ENCODE measurements at places on chromosomes 3 and 15.

GRCh38 chr3:112247350-112247749, 46.7 kb downstream of the SLC9C1 start:
- no peak for DNase-seq

DNA sequence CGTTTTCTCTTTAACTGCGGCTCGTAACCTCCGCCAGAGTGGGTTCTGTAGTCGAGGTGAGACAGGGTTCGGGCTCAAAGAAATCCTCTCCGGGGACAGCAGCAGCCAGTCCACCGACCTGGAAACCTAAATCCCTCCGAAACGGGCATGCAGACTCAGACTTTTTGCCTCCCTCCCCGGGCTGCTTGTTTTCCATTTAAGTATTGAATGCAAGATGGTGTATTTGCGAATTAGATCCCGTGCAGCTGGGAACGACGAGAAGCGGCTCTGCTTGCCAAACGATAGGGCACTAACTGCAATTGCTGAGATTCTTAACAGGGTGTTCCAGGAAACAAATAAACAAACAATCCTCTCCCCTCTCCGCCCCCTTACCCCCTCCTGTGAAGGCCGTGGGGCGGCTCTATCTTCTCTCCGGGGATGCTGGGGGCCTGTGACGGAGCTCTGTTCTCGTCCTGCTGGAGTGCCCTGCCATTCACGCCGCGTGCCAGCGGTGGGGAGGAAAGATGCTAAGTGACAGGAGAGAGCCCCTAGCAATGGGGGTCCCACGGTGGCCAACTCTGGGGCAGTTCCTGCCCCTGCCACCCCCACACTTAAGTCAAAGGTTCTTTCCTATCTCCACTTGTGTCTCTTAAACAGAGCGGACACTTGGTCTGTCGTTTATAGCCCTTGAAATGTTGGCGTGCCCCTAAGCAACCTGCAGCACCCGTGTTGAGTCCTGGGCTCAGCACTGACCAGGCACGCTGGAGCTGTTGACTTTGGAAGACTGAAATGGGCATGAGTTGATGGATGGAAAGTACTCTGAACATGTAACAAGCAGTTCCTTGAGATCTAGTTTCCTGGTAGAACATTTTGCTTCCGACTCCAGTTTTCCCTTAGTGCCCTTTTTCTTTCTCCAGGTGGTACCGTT, 1.3 kb upstream of the ETV5 start:
- no peak for DNase-seq

DNA sequence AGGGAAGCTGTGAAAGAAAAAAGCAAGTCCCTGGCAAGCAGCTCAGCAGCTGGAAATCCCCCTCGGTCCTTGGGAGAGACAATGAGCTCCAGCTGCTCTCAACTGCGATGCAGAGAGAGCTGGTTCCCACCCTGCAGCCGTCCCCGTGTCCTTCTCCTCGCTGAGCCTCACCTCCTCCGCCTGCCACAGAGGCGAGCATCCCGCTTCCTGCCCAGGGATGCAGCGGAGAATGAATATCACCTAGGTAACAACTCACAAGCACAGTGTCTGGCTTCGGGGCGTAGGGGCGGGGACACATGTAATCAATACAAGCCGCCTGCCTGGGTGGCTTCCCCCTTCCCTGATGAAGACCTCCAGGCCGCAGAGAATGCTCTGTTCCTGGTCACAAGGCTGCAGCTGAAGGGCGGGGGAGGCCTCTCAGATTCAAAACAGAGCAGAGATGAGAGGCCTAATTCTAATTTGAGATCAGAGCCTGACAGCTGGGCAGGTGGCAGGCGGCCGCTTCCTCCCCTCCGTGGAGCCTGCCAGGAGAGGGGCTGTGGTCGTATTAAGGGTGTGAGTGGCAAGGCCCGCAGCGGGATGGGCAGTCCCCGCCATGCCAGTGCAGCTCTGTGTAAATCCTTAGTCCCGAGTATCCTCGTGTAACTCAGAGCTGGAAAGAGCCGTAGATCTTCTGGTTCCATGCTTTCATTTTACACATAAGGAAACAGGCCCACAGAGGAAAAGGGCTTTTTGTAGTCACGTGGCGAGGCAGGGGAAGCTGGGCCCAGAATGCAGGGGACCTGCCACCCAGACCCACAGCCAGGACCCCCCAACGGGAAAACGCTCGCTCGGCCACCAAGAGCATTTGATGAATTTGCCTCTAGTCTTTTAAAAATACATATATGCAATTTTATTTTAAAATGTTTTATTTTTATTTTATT, 24.3 kb downstream of the ZDHHC19 start:
- no peak for DNase-seq

DNA sequence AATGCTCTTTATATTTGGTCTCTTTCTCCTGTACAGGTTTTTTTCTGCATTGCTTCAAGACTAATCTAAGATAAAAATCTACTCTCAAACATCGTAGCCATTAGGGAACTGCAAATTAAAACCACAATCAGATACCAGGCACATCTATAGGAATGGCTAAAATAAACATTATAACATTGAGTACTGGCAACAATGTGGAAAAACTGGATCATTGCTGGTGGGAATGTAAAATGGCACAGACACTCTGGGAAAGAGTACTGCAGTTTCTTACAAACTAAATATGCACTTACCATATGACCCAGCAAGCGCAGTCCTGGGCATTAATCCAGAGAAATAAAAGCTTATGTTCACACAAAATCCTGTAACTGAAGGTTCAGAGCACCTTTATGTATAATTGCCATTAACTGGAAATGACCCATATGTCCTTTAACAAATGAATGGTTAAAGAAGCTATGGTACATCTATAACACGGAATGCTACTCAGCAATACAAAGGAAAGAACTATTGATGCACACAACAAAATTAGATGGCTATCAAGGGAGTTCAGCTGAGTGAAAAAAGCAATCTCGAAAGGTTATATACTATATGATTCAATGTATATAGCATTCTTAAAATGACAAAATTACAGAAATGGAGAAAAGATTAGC, 6.3 kb downstream of the ABCC5 start:
- no peak for DNase-seq

GRCh38 chr15:96121086-96121920, 209.2 kb upstream of the NR2F2 start:
- DNase-seq: no peak

GRCh38 chr15:68347392-68347791, 69.8 kb downstream of the FEM1B start:
- DNase-seq: no peak

- DNase-seq: no peak
These were observed 33.5 kb upstream of the PDZRN3 start for GRCh38 chr3:73658227-73658626.

GRCh38 chr3:171262431-171262830, 197.8 kb downstream of the TNIK start:
- no peak for DNase-seq

DNA sequence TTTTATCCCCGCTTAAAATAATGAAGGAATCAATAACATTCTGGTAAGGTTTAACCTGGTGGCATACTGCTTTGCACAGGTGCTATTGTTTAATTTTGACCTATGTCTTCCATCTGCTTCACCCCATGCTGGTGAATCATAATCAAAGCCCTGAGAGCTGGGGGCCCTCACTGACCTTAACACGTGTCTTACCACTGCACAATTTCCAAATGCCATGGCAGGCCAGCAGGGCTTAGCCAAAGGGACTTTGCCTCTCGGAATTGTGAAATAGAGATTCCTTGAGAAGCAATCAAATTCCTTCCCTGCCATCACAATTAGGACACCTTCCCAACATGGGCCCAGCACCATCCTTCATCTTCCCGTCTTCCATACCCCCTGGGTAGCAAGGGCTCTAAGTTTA, 242.6 kb upstream of the THBS1 start:
- no peak for DNase-seq

GRCh38 chr3:46337911-46338310, 16.0 kb upstream of the CCR2 start:
- DNase-seq: no peak

- DNase-seq: no peak
These were observed 3.0 kb downstream of the ZSCAN2 start for GRCh38 chr15:84603630-84604379.

GRCh38 chr15:101489237-101489598, 289 bp downstream of the PCSK6 start:
- DNase-seq: no peak

DNA sequence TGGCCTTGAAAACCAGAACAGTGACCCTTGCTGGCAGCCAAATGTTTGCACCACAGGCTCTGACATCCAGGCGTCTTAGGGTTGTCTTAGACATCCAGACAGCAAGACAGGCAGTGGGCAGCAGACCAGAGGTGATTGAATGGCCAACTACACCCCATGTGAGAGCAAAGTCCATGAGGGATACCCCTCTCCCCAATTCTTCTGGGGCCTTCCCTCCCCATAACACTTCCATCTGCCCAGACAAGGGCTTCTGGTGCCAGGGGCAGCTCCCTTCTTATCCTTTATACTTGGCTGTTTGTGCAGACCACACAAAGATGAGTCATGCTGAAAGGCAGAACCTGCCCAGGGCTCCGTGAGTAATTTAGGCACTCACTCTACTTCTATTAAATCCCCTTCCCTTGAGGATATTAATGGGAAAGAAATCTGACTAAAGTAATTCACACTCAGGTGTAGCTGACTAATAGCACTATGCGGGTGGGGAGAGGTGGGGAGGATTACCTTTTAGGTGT, 257.9 kb downstream of the UACA start:
- DNase-seq: no peak

DNA sequence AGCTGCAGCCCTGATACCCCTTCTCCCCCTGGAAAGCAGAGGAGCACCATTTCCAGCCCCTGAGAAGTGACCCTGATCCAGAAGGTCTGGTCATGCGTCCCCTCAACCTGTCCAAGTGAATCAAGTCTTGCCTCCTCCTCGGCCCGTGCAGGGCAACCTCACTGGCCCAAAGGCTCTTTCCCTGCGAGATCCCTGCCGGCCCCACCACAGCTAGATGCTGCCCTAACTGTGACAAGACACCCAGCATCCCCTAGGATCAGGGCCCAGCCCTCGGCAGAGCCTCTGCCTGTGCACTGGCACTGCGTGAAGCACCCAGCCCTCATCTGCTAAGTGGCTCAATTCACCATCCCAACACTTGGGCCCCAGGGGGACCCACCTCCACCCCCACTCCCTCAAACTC, 155.1 kb downstream of the NUP210 start:
- DNase-seq: no peak

DNA sequence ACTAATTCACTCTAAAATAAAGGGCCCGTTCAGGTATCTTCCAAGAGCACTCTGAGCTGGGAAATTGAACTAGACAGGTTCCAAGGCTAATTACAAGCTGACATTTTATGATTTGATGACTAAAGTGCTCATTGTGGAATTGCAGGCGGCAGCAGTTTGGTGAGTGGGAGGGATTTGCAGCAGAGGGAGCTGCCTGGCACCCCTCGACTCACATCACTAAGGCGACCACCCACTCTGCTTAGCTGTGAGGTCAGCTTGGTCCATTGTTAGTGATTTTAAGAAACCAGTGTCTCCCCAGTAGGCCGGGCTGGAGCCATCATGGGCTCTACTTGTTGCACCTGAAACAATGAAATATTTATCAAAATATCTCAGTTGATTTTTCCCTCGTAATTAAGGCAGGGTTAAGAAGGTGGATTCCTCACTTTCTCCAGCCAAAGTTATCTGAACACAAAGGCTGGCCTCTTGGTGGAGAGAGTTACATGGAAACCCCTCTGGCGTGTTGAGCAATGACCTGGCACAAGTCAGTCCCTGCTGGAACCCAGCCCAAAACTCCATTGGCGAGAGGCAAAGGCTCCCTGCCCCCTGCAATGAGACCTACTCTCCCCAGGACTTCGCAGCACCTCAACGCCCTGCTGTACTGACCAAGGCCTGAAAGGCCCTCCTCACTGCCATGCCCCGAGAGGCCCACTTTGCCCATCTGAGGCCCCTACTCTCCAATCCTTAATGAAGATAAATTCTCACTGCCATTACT, 65.0 kb upstream of the ATP2B2 start:
- no peak for DNase-seq

DNA sequence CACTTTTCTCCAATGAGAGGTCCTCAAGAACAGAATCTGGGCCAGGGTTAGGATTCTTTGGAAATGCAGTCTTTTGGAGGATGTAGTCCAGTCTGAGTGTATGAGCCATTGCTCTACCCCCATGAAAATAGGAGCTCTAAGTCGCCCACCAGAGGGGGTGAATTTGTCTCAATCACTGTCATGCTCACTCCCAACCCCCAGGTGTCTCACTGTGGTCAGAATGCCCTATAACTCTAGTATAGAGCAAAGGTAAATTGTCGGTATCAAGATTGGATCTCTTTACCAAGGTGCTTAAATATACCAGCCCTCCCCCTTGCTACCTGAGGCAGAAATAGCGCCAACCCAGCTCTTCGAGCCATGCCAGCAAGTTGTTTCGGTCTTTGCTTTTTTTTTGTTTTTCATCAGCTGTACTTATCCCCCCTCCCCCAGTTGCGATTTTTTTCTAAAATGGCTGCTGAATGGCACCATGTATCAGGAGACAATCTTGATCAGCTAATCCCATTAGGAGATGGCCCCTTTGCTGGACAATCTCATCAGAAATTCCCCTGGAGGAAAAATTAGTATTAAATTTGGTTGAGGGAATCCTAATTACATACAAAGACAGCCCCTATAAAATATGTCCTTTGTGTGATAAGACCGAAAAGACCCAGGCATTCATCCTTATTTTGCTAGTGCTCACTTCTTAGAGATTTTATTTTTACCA, 130.7 kb downstream of the EBLN2 start:
- no peak for DNase-seq

- DNase-seq: no peak
These were observed 56.3 kb upstream of the EPHB3 start for GRCh38 chr3:184505076-184505878.

DNA sequence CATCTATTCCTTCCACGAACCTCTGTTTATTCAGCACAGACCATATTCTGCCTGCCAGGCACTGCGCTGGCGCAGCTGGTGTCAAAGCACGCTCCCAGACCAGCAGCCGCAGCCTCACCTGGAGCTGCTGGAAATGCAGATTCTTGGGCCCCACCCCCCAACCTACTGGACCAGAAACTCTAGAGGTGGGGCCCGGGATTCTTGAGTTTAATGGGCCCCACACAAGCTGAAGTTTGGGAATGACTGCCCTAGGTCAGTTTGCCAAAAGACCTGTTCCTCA, 7.0 kb downstream of the CHST13 start:
- no peak for DNase-seq

DNA sequence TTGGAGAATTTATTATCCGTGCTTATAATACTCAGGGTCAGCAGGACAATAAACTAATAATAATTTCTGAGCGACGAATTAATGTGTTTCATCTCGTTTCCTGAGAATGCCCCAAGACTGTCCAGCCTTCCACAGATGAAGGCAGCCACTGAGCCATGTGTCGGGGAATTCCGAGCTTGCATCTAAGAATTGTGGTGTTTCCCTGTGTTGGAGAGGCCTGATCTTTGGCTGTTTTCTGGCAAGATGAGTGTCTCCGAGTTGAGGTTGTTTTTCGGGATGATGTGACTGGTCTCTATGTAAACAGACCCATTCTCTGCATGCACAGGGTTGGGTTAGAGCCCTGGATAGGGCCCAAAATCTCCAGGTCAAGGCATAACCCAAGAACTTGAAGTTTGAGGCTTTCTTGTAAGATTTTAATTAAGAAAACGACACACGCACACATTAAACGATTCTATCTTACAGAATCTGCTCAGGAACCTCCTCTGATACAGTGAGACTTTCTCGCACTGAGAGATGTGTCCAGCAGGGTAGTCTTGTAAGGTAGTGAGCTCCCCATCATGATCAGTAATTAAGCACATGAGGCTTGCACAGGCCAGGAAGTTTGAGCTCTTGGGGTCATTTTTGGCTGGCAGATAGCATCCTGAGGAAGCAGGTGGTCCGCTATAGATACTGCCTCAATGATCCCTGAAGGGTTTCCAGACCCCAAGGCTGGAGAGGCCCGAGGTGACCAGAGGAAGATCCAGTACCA, 14.4 kb downstream of the FGD5 start:
- DNase-seq: no peak

Data from T-cell (primary cell).